ENCODE measurements at places on chromosomes 2 and 18.

- DNase-seq = no peak
Measured at GRCh38 chr2:9558948-9559381, 3.3 kb upstream of the ADAM17 start.

GRCh38 chr2:203376173-203376572, 48.0 kb downstream of the ABI2 start:
- DNase-seq = no peak

GRCh38 chr18:63741769-63742168, 33.4 kb upstream of the SERPINB7 start:
- no peak for DNase-seq

GRCh38 chr2:216056739-216057138, 24.9 kb downstream of the PECR start:
- DNase-seq = no peak

DNA sequence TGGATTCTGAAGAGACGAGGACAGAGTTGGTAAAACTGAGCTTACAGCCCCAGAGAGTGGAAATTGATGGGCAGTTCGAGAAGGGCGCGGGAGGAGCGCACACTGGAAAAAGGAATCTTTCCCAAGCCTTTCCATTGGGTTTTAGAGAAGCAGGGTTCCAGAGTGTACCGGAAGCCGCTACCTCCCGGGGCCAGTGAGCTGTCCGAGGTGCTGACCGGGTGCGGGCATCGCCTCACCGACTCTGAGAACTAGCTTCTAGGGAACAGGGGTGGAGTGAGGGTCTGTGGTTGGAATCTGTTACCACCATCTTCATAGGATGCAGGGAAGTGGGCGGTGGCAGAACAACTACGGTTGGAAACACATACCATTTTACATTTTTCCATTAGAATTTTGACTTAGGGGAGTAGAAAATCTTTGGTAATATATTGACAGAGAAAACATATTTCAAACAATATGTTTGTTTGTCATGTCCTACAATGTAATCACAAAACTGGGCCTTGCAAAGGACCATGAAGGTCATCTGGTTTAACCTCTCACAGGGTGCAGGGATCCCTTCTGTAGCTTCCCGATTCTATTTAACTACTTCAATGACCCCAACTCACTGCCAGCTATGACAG, 724 bp downstream of the NMS start:
- DNase-seq = no peak

DNA sequence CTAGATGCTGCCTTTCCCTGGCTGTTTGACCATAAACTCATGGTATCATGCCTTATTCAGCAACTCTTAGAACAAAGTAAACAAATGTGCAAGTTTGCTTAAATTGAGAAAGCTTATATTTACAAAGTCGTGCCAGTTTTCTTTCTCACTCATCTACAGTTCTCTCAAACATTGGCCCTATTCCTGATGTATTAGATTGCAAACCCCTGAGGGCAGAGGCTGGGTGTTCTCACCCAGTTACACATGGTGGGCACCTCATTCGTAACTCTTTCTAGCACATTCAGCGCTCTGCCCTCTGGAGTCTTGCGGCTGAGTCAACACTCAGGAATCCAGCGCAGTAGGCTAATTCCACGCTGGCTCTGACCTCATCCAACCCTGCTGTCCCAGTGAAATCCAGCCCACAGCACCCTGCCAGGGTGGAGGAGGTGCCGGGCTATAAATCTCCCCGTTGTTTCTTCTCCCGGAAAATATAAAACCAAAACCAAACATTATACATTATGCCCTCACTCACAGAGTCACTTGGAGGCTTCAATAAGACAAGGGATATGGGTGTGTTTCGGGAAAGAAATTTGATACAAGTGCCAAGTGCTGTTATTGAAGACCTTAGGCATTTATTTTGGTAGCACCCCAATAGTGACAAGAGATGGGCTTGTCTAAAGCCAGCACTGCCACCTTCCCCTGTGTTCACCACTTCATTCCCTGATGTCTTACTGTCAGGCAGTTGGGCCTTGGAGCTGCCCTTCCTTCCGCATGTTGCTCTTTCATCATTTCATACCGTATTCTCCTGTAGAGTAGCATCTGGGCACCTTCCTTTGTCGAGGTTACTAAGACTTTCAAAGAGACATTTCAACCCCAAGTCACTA, 287.4 kb downstream of the PRKCE start:
- no peak for DNase-seq

DNA sequence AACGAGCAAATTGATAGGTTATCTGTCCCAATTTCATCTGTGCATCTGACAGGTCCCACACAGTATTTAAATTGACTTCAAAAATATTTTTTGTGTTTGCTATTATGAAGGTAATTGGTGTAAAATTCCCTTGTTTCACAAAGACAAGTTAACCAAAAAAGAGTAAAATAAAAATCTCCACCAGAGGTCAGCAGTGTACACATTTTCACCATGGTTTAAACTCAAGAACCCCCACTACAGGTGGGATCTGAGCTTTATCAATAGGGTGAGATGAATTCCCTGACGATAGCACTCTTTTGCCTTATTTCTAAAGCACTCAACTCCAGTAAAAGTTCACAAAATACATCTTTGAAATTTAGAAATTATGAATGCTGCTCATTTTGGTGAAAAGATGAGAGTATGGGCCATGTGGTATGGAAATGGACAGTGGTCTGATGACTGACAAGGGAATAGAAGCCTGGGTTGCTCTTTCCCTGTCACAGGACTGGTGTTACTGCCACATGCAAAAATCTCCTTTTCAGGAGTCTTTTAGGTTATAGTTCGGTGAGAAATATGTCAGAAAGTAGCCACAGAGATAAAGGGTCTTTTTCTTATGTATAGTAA, 68.0 kb downstream of the SERPINB8 start:
- no peak for DNase-seq

DNA sequence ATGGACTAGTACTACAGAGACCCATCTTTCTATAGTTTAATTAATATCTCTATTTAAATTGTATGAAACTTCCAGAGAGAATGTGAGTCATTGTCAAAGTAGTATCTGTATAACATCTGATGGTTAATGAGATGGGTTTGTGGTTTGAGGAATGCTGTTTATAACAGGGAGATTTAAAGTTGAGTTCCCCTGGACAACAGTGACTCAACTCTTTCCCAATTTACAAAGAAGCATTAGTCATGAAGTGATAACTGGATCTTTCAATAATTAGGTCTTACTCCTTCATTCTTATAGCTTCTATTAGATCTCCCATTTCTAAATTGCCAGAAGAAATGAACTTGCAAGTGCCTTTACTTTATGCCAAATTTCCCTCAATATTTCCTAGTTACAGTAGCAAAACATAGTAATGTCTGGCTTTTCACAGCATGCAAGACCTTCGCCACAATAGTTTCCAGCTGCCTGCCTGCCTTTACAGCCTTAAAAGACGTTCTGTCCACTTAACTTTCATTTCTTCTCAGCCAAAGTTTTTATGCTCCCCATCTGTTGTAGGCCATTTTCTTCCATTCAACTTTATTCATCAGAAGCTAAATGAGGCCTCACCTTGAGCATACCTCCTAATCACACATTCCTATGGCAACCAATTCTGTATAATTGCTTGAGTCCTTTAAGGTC, 47.7 kb upstream of the WDR75 start:
- DNase-seq = no peak

GRCh38 chr2:172461591-172462372, 34.4 kb downstream of the ITGA6 start:
- peak; percentile 64 for DNase-seq

- DNase-seq = no peak
Measured at GRCh38 chr2:238938003-238938400, 90.1 kb downstream of the TWIST2 start.

- no peak for DNase-seq
Measured at GRCh38 chr18:22523481-22523880, 105.8 kb upstream of the CTAGE1 start.

DNA sequence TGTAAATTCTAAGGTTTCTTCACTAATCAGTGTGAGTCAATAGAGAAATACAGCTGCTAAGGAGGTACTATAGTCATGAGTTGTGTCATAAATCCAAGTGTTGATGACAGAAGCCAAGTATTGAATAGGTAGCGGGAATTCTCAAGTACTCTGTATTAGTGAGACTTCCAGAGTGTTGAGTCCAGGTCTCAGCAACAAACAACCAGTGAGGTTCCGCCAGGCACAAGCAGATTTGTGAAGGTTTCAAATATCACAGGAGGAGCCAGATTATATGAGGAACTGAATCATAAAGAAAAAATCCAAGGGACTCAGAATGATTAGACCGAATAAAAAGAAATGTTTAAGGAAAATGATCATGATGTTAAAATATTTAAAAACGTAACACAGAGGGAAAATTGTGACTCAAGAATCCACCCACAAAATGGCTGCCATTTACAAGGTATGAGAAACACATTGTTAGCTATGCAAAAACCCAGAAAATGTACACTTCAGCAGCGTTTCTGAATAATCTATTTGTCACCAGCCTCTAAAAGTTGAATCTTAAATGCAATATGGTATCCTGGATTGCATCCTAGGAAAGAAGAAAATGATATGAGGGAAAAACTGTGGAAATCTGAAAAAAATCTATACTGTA, 27.3 kb upstream of the EVA1A start:
- no peak for DNase-seq

GRCh38 chr2:216606551-216607276, 26.5 kb upstream of the IGFBP2 start:
- no peak for DNase-seq

GRCh38 chr2:112293636-112294401, 18.4 kb downstream of the ZC3H6 start:
- no peak for DNase-seq

All from stimulated activated naive CD4-positive, alpha-beta T cell treated with Interleukin-2 at 50 U/mL for 16 hours (primary cell).